ENCODE measurements at places on chromosomes 4 and X.

DNA sequence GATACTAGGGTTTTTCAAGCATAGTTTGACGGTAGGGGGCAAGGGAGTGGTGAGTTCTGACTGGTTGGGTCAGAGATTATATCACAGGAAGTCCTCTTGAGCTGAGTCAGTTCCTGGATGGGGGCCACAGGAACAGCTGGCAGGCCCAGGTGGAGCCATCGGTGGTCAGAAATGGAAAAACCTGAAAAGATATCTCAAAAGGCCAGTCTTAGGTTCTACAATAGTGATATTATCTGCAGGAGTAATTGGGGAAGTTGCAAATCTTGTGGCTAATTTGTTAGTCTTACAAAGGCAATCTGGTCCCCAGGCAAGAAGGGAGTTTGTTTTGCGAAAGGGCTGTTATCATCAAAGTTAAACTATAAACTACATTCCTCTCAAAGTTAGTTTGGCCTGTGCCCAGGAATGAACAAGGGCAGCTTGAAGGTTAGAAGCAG is 159.3 kb downstream of the PTCHD1 start:
- no peak for DNase-seq

- no peak for DNase-seq
Observed at GRCh38 chrX:13646154-13646549, 6.8 kb upstream of the TCEANC start.

DNA sequence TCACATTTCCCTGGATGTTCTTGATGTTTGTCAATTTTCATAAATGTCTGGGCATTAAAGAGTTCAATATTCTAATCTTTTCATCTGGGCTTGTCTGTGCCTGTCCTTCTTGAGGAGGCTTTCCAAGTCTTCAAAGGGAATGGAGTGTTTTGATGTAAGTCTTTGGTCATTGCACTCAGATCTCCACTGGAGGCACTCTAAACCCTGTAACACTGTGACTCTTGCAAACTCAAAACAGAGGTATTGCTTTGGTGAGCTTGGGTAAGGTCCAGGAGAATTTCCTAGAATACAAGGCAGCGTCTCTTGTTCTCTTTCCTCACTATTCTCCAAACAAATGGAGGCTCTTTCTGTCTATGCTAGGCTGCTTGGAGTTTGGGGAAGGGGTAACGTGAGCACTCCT is 1118.1 kb upstream of the PABPC4L start:
- DNase-seq: no peak

- no peak for DNase-seq
Observed at GRCh38 chr4:107578321-107578720, 141.7 kb downstream of the PAPSS1 start.

DNA sequence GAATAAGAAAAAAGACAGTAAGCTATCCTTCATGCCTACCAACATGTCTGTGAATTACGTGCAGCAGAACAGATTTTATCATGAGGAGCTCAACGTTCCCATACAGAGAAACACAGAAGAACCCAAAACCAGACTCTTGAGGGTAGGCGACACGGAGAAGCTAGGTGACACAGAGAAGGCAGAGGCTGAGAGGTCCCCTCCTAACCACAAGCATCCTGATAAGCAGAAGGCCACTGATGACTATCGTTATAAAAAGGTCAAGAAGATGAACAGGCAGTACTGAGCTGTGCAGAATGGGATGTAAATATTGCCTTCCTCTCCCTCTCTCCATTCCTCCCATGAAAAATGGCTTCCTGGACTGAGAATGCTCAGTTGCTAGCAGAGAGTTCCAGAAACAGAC is 350.2 kb upstream of the BOD1L1 start:
- DNase-seq: no peak

DNA sequence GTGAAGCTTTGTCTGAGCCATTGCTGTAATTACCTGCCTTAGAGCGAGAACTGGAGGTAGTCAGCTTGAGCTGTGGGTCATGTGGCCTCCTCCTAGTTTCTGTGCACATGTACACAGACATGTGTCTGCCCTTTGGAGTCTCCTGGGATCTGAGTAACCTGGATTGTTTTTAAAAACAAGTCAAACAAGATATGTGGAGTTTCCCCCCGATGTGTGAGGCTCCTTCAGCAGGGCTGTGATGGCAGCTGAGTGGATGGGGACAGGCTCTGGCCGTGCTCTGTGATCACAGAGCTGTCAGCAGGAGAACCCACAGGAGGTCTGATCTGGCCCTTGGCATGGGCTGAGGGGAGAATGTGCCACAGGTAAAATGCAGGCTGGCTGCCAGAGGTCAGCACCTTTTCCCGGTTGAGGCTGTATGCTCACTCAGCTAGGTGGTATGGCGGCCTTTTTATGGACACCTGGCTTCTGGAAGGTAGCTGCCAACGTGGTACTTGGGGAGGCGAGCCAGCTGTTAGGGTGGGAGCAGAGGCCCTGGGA is 38.4 kb downstream of the NOP14 start:
- no peak for DNase-seq

DNA sequence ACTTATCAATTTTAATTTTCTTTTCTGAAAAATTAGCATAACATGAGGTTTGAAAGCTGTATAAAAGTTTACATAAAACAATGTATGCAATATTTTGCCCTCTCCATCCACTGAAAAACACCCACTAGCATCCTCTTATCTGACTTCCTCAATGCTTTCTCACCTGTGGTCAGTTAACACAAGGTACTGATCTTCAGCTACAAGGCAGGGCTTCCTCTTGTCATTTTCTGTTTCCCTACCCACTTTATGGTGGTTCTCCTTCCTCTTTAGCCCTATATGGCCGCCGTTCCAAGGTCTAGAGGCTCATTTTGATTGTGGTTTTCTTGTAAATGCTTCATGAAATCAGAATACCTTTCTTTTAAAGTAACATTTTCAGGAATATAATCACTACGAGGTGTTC is 618.6 kb upstream of the CPEB2 start:
- DNase-seq: no peak

DNA sequence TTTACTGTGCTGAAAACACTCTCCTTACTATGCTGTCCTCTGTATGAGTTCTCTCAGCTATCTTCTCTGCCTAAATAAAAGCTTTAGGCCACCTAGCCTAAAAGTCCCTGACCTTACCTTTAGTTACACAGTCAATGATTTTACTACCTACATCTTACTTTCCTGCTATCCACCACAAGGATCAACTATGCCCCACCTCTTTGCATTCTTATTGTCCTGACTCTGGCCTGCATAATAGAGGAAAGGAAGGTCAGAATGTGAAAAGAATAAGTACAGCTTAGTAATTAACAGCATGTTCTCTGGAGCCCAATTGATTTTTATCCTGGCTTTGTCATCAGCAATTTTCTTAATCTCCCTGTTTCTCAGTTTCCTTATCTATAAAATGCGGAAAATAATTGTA is 1257.8 kb downstream of the RPA4 start:
- no peak for DNase-seq

DNA sequence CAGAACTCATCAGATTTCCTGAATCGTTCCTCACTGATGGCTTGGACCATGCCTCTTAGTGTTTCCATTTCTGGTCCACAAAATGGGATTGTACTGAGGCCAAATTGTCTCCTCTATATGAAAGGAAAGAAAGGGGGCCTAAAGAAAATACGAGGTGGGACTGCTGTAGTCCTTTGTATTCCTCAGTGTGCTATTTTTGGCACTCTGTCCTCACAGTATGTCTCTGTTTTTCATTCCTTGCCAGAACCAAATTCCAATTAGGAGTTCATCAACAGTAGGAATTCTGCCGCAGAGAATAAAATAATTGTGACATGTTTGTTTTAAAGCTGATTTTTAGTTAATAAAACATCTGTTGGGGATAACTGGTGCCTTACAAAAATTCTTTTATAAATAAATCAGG is 515.7 kb downstream of the SMARCA1 start:
- no peak for DNase-seq

- DNase-seq: no peak
Observed at GRCh38 chr4:158783785-158784184, 15.0 kb downstream of the FNIP2 start.

DNA sequence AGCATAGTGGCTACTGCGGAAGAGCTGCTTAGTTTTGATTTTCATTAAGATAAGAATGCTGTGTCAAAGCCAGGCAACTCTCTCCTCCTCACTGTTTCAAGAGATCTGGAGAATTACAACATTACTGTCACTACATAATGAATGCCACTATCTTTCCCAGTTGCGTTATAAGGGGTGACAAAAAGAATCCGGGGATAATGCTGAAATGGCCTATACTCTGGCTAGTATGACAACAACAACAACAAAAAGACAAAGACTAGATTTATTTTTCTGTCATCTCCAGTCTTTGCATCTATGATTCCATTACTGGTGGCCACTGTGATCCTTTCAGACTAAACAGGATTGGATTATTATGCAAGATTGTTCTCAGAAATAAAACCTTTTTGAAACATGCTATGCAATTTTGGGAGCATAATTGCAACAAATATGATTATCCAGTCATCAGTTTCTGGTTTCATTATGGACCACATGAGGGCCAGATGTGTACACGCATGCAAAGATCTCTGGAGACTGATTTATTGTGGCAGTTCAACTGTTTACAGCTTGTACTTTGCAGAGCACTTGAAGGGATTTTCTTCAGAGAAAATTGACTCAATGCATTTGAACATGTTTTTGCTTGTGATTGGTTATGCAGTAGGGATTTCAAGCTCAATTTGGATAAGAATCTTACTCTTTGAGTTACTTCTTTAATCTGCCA is 31.1 kb upstream of the SPANXB1 start:
- no peak for DNase-seq

DNA sequence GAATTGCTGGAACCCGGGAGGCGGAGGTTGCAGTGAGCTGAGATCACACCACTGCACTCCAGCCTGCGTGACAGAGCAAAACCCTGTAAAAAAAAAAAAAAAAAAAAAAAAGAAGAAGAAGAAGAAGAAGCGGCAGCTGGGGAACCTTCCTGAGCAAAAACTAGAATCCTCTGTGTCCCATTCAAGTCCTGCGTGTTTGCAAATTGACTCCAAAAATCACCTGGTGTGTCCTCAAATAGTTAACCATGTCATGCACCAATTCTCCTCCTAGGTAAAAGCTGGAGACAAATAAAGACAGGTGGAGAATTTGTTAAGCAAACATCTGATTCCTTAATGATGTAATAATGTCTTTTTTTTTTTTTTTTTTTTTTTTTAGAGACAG is 31.9 kb upstream of the ASMTL start:
- no peak for DNase-seq

- no peak for DNase-seq
Observed at GRCh38 chr4:105709081-105709450, 482 bp downstream of the GSTCD start.

DNA sequence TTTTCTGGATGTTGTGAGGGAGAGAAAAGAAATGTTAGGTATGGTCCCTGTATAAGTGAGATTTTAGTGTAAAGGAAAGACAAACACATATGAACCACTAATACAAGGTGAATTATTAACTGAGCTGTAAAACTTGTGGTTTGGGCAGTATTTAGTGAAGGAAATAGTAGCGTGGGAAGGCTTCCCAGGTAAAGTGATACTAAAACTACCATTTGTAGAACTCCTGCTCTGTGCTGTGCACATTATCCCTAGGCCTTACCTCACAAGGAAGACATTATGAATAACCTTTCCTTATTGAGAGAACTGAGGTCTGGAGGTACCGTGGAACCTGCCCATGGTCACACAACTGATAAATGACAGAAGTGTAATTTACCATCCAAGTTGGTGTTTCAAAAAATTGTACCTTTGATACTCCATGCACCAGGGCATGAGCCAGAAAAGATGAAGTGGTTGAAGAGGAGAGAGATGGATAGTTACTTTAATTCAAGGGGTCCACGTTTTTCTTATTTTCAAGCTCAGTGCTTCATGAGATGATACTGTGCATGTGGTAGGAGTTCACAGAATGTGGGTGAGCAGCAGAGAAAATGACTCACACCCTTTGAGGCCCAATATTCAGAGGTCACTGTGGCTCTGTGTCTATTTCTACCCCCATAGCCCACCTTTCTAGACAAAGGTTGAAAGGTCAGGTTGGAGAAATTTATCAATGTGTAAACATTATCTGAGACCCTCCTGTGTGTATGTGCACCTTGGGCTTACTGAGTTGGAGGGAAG is 2.6 kb upstream of the VSIG4 start:
- no peak for DNase-seq

GRCh38 chr4:126144543-126145237 is 829.9 kb downstream of the FAT4 start:
- DNase-seq: no peak

- DNase-seq: no peak
Observed at GRCh38 chrX:28058901-28059300, 77.7 kb upstream of the DCAF8L1 start.

GRCh38 chr4:10104211-10104990 is 12.2 kb downstream of the WDR1 start:
- DNase-seq: no peak

GRCh38 chrX:84336646-84337045 is 148.6 kb upstream of the RPS6KA6 start:
- DNase-seq: no peak

- no peak for DNase-seq
Observed at GRCh38 chr4:159171287-159171686, 68.4 kb downstream of the RAPGEF2 start.

GRCh38 chr4:12211636-12212035 is 782.9 kb upstream of the HS3ST1 start:
- DNase-seq: no peak

GRCh38 chr4:26884486-26884988 is 23.9 kb downstream of the STIM2 start:
- no peak for DNase-seq

DNA sequence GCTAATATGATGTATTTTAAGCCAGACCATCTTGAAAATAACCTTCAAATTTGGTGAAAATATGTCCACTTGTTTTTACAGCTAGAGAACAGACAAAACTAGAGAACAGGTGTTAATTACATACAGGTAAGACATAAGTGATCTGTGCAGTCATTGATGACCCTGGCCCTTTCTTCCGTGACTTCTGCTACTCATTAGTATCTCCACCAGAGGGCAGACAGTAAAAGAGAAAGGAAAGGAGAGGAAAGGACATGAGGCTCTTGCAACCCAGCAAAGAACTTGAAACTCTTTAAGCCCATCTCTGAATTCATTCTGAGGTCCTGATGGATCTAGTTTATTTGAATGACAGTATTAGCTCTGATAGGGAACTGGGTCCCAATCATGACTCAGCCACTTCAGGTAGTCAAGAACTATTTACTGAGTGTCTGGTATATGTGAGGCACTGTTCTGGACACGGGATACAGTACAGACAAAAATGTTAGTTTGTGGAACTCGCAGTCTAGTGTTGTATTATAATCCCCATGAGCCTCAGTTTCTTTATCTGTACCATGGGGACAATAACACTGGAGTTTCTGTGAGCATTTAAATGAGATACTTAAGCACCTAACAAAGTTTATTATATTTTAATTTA is 121.0 kb upstream of the TEX13D start:
- DNase-seq: peak; percentile 3

GRCh38 chr4:81499840-81500239 is 28.1 kb upstream of the RASGEF1B start:
- no peak for DNase-seq

DNA sequence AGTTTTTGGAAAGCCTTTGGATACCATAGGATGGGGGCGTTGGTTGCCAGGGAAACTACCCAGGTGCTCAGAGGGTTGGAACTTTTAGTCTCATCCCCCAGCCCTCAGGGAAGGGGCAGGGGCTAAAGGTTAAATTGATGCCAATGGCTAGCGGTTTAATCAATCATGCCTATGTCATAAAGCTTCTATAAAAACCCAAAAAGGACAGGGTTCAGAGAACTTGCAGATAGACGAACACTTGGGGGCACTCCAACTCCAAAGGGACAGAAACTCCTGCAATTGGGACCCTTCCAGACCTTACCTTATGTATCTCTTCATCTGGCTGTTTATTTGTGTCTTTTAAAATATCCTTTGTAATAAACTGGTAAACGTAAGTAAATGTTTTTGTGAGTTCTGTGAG is 30.0 kb upstream of the GPR173 start:
- no peak for DNase-seq
